ENCODE measurements at places on chromosomes 3 and 15.

DNA sequence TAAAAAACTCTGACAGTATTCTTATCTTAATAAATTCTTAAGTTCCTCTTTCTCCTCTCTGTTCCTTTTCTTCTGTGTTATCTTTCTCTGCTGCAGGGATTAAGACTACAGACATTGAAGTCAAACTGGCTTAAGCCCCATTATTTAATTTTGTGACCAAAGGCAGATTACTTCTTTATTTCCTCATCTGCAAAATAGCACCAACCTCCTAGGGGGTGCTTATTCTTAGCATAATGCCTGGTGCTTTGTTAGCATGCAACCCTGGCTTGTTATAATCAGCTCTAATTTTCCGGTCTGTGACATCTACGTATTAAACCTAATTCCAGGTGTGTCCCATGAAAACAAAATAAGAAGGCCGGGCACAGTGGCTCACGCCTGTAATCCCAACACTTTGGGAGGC, 23.8 kb downstream of the SEMA6D start:
- DNase-seq, result no peak
- H3K36me3 ChIP-seq, result no peaks in the 10 kb centered on the region
- H3K27ac ChIP-seq, result no peak overlapping the region
- no peak overlapping the region for H3K4me3 ChIP-seq

DNA sequence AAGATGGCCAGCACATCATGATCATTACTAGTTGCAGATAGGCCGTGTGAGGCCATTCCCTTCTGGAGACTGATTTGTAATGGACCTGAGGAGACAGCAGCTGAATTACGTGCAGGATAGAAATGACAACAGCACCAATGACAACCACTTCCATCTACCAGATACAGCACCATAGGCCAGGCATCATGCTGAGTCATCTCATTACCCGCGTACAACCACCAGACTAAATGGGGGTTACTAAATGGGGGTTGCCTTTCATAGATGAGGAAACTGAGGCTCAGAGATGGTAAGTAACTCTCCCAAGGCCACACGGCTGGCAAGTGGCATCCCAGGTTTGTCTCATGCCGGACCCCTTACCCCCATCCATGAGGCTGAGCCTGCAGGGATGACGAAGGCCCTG, 32.8 kb upstream of the FAM107A start:
- no peaks in the 10 kb centered on the region for H3K4me1 ChIP-seq
- no peak overlapping the region for H3K4me3 ChIP-seq
- no peaks in the 10 kb centered on the region for H3K36me3 ChIP-seq
- DNase-seq, result no peak

DNA sequence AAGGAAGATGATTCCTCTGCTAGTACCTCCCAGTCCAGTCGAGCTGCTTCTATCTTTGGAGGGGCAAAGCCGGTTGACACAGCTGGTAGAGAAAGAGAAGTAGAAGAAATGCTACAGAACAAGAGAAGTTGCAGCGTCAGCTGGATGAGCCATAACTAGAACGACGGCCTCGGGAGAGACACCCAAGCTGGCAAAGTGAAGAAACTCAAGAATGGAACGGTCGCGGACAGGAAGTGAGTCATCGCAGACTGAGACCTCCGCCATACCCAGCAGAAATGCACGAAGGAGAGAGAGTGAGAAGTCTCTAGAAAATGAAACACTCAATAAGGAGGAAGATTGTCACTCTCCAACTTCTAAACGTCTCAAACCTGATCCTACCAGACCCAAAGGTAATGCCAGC, 19.0 kb upstream of the PARP14 start:
- H3K36me3 ChIP-seq, result no peaks in the 10 kb centered on the region
- H3K27ac ChIP-seq, result no peak overlapping the region

DNA sequence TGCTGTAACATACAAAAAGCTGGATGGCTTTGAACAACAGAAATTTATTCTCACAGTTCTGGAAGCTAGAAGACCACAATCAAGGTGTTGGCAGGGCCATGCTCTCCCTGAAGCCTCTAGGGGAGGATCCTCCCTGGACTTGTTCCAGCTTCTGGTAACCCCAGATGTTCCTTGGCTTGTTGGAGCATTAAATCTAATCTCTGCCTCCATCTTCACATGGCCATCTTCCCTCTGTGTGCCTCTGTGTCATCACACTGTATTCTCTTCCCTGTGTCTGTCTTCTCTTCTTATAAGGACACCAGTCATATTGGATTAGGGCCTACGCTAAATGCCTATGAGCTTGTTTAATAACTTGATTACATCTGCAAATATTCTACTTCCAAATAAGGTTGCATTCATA, 109.5 kb downstream of the STAG1 start:
- H3K27me3 ChIP-seq, result no peaks in the 10 kb centered on the region
- H3K36me3 ChIP-seq, result no peaks in the 10 kb centered on the region
- H3K27ac ChIP-seq, result no peak overlapping the region
- H3K4me3 ChIP-seq, result no peak overlapping the region
- DNase-seq, result no peak
- no peaks in the 10 kb centered on the region for H3K4me1 ChIP-seq

DNA sequence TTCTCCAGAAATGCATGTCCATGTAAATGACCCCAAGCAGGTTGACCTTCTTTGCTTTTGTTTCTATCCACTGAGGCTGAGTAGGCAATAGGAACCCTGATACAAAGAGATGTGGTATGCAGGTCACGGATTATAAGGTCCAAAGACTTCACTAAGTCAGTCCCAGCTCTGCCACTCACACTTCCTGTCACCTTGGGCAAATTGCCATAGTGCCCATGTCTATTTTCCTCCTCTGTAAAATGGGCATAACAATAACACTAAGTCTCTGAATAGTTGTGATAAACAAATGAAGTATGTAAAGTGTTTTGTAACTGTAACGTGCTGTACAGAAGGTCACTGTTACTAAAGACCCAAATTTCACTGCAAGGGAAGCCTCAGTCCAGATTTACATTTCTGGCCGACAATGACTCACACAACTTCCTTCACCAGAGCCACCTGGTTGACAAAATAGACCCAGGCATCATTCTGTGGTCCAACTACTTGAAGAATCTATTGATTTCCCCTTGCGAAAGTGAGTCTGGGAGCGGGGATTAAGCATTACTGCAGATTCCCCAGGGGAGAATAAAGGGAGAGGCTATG, 175.4 kb upstream of the LPP start:
- H3K4me1 ChIP-seq, result no peaks in the 10 kb centered on the region
- H3K27me3 ChIP-seq, result no peaks in the 10 kb centered on the region
- no peak overlapping the region for H3K4me3 ChIP-seq
- H3K36me3 ChIP-seq, result no peaks in the 10 kb centered on the region
- no peak for DNase-seq

- DNase-seq, result no peak
- H3K4me1 ChIP-seq, result peaks cover 13% of the 10 kb centered on the region
- H3K4me3 ChIP-seq, result no peak overlapping the region
- no peak overlapping the region for H3K27ac ChIP-seq
These were observed 2.2 kb upstream of the MFGE8 start for GRCh38 chr15:88915354-88915753.

Measured in sigmoid colon (tissue), 7 donors.